Endothelial cell of coronary artery (primary cell): ENCODE measurements at places on chromosomes 12 and 14. TPM values are rescaled to one million over a fixed set of nuclear protein-coding genes. Genes with fewer than 3 reads are reported as not detected.

Gene NFATC4
- total RNA-seq: 14.8 and 25.8 TPM in 2 replicates

Gene RNU4-1
- total RNA-seq: 118 and 465 TPM in 2 replicates

Gene PLCZ1
- total RNA-seq: 0.18 TPM in 1 of 2 replicates, not detected in the other

Gene LRIG3
- 43.0 and 67.8 TPM in 2 replicates for total RNA-seq

Gene ZC2HC1C
- total RNA-seq: 0.90 and 0.94 TPM in 2 replicates

Gene PRB2
- not detected in 2 replicates for total RNA-seq

Gene KRT82
- total RNA-seq: not detected in 2 replicates

Gene TEX52
- not detected in 2 replicates for total RNA-seq

Gene REC8
- 1.3 and 4.2 TPM in 2 replicates for total RNA-seq

Gene TAS2R19
- 3.4 and 8.8 TPM in 2 replicates for total RNA-seq

Gene LTBR
- 29.0 and 39.0 TPM in 2 replicates for total RNA-seq

Gene KRT73
- not detected in 2 replicates for total RNA-seq

Gene SBNO1
- total RNA-seq: 22.7 and 24.6 TPM in 2 replicates
